Stimulated activated CD8-positive, alpha-beta memory T cell treated with anti-CD3 and anti-CD28 coated beads, Interleukin-7, amount 100 ng/mL, for 1 hour (primary cell): ENCODE measurements at places on chromosomes 1 and 21.

GRCh38 chr1:175947771-175948170 is 204.4 kb upstream of the TNR start:
- no peak for DNase-seq

DNA sequence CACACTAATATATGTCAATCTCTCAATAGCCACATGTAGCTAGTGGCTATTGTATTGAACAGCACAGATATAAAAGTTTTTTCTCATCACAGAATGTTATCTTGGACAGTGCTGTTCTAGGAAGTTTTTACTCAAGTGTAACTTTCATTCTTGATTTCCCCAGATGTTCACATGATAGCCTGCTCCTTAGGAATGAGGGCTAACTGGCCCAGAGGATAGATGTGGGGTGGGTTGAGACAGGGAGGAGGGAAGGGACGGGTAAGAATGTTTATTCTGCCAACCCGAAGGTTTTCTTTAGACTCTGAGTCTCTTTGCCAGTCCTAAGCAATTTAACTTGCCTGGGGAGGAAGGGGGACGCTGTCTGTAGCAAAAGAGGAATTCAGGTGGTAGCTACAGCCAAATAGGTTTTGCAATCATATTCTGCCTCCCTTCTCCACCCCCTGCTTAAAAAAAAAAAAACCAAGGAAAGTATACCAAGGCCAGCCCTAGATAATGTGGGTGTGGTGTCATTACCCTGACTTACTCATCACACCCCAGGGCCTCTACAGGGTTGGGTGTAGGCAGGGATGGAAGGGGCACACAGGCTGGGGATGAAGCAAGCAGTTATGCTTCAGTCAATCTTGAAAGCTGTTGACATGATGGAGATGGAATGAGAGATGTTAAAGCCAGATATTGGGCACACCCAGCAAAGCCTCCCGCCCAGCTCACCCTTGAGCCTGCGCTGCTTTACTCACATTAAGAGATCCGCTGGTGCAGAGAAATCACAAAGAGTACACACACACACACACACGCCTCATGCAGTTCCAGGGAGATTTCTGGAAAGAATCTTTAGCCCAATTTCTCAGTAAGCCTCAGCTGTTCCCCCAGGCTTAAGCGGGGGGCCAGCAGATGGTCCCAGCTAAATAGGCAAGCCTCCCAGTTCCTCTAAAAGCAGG is 59.9 kb downstream of the PLXNA2 start:
- DNase-seq: no peak

GRCh38 chr1:221858818-221859611 is 117.1 kb upstream of the DUSP10 start:
- DNase-seq: no peak

DNA sequence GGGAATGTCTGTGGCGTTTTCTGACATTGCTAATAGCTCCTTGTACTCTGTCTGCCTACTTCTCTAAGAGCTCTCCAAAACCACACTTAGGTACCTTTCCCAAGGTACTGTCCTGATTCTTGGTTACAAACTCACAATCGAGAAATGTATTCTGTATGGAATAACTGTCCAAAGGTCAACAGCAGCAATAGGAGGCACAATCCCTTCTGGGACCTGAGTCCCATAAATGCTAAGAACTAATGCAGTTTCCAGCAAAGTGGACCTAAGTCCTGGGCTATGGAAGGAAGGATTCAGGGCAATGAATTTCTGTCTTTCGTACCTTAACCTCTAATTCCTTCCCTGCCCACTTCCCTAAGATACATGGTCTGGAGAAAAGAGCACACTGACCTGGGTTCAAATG is 59.7 kb downstream of the DMAP1 start:
- DNase-seq: no peak

DNA sequence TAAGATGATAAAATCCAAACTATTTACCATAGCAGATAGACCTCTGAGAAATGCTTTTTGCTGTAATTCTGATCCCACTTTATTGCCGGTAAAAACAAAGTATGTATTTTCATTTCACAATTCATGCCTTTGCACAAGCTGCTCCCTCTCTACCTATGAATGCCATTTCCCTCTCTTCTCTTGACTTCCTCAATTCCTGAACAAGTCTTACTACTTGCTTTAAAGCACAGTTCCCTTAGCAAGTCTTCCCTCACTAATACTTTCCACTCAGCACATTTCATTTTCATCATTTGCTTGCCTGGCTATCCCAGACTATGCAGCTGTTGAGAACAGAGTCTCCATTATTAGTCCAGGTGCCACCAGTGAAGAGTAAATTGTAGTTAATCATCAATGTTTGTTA is 13.8 kb downstream of the GPATCH2 start:
- DNase-seq: no peak

DNA sequence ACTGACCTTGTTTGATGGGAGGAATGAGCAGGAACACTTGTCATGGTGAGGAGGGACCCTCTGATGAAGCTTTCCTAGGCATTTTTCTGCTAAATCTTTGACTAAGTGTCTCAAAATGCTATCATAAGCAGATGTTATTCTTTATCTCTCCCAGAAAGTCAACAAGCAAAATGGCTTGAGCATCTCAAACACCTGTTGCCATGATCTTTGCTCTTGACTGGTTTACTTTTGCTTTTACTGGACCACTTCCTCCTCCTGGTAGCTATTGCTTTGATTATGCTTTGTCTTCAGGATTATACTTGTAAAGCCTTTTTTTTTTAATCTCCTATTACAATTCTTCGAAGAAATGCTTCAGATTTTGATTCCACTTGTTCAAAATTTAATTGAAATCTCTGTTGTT is 157.4 kb downstream of the GPR52 start:
- no peak for DNase-seq

- DNase-seq: no peak
These were observed 47.1 kb upstream of the FMN2 start for GRCh38 chr1:240044620-240045019.

GRCh38 chr1:84412316-84412942 is 14.1 kb downstream of the DNASE2B start:
- no peak for DNase-seq

GRCh38 chr1:52423771-52424170 is 19.4 kb downstream of the PRPF38A start:
- peak; percentile 41 for DNase-seq

- no peak for DNase-seq
These were observed 229.0 kb downstream of the FMN2 start for GRCh38 chr1:240320659-240321058.

DNA sequence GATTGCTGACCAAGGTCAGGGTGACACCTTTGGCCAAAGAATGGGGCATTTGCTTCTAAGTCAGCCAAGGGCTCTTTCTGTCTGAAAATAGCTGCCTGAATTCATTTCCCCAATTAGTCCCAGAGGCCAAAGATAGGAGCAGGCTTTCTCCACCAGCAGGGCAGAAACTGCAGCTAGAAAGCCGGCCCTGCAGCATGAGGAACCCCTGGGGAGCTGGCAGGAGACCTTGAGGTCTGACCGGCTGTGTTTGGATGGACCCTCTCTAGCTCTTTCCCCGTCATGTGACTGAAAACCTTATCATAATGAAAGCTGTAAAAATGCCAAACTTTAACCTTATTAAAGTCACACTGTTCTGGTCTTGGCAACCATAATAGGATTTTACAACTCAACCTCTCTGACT is 93.4 kb downstream of the CD58 start:
- DNase-seq: no peak

- no peak for DNase-seq
These were observed 50.9 kb upstream of the GALNT2 start for GRCh38 chr1:230016159-230016558.

- no peak for DNase-seq
These were observed 22.0 kb downstream of the EIF2B3 start for GRCh38 chr1:44964396-44964795.

DNA sequence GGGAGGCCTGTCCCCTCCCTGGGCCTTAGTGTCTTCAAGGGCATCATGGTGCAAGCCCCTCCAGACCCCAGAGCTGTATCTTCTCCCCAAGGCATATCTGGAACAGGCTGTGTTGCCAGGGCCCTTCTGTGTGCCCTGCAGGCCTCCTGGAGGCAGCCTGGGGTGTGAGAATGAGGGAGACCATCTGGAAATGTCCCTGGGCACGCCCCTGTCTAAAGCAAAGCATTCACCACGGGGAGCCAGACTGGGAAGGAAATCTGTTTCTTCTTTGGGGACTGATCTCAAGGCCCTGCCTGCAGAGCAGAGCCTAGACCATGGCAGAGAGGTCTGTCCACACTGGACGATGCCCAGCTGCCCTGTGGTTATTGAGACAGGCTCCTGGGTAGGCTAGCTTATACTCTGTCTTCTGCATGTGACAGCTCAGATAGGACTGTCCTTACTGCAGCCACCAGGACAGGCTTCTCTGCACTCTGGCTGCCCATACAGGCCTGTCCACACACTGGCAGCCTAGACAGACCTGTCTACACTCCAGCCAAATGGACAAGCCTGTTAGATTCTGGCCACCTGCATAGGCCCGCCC is 24.6 kb downstream of the PODN start:
- no peak for DNase-seq

GRCh38 chr1:23419180-23419579 is 5.4 kb downstream of the TCEA3 start:
- no peak for DNase-seq

DNA sequence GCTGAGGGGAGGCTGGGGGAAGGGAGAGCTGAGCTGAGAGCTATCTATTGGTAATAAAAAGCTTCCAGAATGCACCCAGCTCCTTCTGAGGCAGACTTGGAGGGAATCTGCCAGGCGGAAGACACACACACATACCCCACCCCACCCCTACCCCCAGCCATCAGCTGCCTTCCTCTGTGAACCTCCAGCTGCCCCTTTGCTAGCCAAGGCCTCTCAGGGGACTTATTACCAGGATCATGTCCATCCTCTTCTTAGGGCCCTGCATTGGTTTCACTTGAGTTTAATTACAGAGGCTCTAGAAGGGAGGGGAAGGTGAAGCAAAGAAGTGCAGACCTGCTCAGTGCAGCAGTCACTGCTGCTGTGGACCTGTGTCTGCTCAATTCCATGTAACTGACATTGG is 156.4 kb downstream of the OMA1 start:
- no peak for DNase-seq

DNA sequence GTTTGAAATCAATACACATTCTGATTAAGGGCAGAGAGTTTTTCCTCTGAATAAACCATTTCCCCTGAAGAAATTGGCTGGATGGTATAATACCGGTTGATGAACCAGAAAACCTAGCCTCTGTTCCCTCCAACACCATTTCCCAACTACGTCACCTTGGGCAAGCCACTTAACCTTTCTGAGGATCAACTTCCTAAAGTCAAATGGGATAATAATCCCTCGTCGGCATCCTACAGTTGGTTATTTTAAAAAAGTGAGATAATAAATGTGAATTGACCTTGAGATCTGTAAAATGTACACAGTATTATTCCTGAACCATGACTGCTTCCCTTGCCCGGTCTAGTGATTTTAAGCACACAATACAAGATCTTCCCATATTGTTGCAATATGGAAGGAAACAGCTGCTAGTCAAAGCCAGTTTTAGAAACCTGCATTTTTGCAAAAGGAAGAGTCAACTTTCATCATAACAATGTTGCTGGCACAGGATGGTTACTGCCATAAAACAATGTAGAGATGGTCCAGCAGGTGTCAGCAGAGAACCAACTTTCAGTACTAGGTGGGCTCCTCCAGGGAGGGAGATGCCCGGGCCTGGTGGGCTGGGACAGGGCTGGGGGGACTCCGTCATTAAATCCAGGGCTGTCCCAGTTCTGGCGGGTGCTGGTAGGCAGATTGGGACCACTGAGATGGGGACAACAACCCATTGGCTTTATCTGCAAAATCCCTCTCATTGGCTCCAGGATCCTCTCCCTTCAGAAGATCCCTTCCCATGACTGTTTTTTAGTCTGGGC is 5.2 kb upstream of the HLX start:
- no peak for DNase-seq

DNA sequence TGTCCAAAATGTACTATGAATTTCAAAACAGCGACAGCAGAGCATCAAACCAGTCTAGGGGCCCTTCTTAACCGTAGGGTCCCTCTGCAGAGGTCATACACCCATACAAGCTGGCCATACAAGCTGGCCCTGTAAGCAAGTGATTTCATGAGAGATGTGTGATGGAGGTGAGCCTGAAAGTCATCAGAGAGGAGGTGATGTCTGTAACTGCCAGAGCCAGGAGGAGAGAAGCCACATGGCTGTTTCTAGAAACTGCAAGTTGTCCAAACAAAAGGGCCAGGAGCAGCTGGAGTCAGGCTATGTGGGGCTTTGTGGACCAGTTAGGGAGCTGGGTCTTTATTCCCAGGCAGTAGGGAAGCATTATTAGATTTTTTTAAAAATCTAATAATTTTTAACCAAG is 14.8 kb upstream of the SERINC2 start:
- DNase-seq: no peak

- DNase-seq: peak; percentile 14
These were observed 36.4 kb downstream of the ZNF697 start for GRCh38 chr1:119611701-119612113.

GRCh38 chr1:234610666-234611224 is 767 bp upstream of the IRF2BP2 start:
- DNase-seq: peak; percentile 72

DNA sequence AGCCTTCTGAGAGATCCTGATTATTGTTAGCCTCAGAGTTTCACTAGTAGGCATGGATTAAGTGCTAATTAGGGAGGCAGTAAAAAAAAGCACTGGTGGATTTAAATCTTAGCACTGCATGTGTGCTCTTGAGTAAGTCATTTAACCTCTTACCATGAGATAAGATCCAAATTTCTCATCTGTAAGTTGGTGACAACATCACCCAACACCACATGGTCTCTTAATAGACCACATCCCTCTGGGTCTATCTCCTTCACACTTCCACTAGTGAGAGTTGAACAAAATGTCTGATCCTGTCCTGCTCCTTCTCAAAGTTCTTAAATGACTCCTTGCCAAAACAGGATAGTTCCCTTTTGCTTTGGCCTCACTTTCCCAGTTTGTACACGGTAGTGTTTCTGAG is 29.5 kb upstream of the DMRTA2 start:
- DNase-seq: no peak
